ENCODE measurements at places on chromosomes 5 and 9. TPM values are rescaled to one million over a fixed set of nuclear protein-coding genes. Genes with fewer than 3 reads are reported as not detected.
A peak's percentile ranks its signal among the peaks of the same experiment; 100 is the strongest.

DNA sequence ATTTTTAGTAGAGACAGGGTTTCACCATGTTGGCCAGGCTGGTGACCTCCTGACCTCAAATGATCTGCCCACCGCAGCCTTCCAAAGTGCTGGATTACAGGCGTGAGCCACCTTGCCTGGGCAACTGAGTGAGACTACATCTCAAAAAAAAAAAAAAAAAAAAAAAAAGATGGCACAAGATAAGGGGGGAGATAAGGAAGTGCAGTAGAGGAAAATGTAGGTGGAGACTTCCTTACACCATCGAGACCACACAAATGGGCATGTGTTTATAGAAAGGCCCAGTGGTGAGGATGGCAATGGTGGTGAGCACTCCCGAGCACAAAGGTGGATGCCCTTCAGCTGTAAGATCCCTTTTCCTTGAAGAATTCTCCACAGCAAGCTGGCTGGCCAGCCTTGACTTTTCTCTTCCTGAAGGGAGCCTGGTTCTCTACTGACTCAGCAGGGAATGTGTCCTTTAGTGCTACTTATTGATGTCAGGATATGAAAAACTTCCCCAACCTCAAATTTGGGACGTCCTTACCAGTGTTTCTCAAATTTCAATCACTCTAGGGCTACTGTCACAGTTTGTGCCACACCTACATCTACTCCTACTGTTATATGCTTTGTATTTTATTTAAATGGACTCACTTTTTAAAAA is 28.2 kb downstream of the ERGIC1 start:
- DNase-seq: no peak

DNA sequence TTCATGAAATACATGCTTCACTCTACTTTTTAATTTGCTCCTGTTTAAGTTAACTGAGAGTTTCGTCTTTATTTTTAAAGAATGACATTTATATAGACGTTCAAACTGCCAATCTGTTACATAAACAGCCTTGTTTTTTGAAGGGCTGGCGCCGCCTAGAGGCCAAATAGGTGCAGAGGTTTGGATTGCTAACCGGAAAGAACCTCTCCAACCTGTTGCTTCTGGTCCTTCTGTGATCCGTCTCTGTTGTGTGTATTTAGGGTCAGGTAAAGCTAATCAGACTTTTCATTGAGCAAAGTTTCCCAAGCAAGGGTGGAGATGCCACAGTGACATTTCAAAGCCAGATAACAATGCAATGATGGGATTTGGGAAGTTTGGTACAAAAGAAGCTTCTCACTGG is 39.5 kb upstream of the GLIS3 start:
- DNase-seq: peak; percentile 40

PIP5K1B gene
- not detected for total RNA-seq

DNA sequence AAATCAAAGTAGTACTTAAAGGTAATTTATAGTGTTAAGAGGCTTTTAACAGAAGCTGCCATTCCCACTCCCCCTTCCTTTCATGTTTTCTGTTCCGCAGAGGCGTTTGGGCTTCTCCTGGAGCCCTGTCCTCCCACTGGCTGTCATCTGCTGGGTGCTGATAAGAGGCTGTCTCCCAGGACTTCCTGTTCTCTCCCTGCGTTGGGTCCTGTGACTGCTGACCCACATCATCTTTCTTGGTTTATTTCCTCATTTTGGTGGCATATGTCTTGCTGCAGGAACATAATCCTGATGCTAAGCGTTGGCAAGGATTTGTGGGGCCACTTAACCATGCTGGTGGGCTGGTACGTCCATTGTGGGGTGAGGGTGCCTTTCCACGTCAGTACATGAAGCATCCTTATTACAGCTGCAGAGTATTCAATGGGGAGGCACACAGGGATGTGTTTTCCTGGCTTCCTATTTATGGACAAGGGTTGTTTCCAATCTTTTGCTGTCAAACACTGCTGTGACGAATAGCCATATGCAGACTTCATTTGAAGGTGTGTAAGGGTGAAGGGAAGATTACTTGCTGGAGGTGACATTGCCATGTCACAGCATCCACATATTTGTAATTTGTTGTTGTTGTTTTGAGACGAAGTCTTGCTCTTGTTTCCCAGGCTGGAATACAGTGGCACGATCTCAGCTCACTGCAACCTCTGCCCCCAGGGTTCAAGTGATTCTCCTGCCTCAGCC is 22.3 kb upstream of the RNF130 start:
- no peak for DNase-seq

PCDHAC2 gene
- 0.07 TPM for total RNA-seq

HDHD3 gene
- total RNA-seq: 7.6 TPM

GRCh38 chr5:132100672-132101261 is 27.2 kb downstream of the CSF2 start:
- DNase-seq: no peak

DNA sequence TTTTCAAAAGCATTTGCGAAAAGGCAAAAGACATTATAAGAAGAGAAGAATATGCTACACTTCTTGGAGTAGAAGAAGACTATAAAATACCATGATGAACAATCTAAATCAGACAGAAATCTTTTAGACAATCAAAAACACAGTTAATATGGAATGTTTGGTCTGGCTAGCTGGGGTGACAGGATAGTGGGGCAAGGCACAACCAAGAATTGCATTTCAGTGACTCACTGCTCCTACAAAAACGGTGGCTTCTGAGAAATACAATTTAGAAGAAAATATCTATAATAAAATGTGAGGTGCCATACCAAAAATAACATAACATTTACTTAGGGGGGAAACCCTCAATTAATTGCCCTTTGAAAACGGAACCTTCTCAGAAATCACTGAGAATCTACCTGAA is 363.4 kb downstream of the NPR3 start:
- no peak for DNase-seq
